Activated CD4-positive, CD25-positive, alpha-beta regulatory T cell treated with anti-CD3 and anti-CD28 coated beads, Interleukin-2, amount 50 U/mL, for 24 hours (primary cell): ENCODE measurements at places on chromosomes 1 and 21.

GRCh38 chr21:46129846-46130651 is 25.3 kb downstream of the FTCD start:
- no peak for ATAC-seq

GRCh38 chr1:200415789-200416593 is 6.2 kb upstream of the ZNF281 start:
- ATAC-seq = no peak

- no peak for ATAC-seq
Observed at GRCh38 chr1:180643693-180644092, 11.9 kb downstream of the XPR1 start.

DNA sequence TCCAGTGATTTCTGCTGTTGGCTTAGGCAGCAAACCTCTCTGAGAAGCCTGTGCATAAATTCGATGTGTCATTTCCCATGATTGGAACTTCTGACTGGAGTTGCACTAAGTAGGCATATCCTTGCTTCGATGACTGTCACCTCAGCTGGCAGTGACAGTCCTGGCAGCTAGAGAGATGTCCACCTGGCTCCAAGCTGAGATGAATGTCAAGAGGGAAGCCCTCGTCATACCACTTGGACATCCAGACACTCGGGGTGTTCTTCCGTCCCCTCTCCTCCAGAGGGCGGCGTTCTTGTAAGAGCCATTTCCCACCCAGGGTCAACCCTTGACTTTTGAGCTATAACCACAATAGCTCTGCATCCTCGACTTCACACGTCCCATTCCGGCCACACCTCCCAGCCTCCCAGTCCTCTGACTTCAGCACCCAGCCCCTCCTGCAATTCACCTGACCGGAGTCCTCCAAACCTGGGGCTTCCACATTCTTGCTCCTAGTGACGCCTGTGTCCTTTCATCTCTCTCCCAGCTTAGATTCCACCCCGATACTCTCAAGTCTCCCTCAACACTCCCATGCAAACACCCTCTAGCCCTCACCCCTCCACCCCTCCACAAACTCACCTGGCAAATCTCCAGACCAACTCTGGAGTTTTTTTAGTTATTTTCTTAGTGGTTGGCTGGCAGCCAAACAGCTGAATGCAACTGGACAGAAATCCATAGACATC is 17.3 kb downstream of the CA6 start:
- peak; percentile 35 for ATAC-seq

- no peak for ATAC-seq
Observed at GRCh38 chr1:208918160-208918559, 665.4 kb upstream of the CAMK1G start.

DNA sequence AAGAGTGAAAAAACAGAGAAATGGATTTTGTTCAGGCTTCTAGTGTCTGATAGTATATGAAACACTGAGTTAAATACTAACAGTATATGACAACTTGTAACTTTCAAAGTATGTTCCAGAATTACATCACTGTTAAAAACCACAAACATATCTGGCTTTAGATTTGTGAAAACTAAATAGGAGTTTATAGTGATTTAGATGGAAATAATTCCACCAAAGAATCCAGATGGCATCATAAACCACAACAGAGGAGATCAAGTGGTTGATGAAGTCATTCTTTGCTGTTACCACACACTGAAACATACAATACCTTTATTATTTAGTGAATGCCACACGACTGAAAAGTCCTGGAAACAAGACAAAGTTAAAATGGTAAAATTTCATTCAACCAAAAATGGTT is 37.2 kb downstream of the ALG14 start:
- no peak for ATAC-seq

DNA sequence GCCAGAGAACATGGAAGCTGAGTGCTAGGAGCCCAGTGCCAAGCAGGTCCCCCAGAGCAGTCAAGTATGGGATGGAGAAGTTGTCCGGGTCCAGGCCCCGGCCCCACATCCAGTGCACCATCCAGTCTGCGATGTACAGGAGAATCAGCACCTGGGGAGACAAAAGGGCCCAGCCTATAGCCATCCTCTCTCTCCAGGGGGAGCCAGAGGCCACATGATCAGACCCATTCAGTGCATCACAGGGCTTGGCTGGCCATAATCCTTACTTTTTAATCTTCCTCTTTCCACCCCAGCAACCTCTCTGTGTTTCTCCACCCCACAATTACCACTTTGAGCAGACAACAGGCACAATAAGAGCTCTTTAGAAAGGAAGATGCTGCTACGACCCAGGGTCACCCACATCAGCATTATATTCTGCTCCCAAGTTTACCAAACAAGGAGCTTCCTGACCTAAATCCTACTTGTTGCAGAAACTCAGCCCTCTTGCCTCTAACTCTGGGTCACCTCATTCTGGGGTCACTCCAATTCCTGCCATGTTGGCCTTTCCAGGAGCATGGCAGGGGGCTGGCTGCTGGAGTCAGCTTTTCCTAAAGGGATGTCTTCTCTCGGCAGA is 16.4 kb upstream of the RAB29 start:
- peak; percentile 84 for ATAC-seq

- ATAC-seq = no peak
Observed at GRCh38 chr1:168428063-168428731, 115.6 kb downstream of the XCL2 start.

- ATAC-seq = no peak
Observed at GRCh38 chr1:8239039-8239305, 78.9 kb upstream of the SLC45A1 start.

DNA sequence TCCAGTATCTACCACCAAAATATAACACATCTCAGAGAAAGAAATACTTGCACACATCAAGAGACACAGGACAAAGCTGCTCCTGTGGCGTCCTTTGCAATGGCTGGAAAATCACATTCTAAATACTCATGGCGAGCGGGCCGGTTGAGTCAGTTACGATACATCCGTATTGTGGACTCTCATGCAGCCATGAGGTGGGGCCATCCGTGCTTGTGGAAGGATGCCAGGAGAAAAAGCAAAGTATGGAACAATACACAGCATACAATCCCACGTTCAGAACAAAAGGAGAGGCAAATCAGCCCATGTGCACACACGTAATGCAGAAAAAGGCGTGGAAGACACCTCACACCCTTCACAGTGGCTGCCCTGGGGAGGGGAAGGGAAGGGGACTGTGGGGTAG is 13.1 kb downstream of the ATP13A2 start:
- no peak for ATAC-seq

- ATAC-seq = no peak
Observed at GRCh38 chr1:223331301-223331700, 32.7 kb downstream of the SUSD4 start.

- no peak for ATAC-seq
Observed at GRCh38 chr1:212621043-212621948, 12.7 kb downstream of the ATF3 start.

GRCh38 chr21:42574234-42575027 is 60.8 kb downstream of the SLC37A1 start:
- ATAC-seq = no peak

DNA sequence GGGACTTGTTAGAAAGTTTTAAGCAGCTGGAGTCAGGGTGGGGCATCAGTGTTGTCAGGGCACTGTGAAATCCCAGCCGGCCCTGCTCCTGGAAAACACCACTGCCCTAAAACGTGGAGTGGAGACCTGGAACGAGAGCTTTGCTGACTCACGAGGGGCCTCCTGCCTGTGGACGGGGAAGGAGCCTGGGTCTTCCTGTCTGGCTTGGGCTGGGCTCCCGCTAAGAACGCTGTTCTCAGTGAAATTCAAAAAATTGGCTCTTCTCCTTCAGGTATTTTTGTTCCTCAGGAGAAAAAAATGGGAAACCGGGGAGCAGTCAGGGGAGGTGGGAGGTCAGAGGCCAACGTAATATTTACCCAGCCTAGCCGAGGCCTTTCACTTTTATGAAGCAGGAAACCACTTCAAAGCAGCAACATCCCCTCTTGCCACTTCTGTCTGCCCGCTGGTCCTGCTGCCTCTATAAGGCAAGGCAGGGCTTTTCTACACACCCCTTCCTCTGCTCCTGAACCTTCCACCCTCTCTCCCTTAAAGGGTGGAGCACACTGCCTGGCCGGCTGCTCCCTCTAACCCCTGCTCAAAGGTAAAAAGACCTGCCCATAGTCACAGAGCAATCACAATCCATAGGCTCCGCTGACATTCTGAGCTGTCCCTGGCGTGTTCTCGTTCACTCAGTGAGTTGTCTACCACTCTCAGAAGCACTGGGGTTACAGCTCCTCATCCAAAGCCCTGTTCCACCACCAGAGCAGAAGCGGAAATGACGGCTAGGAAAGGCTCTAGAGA is 8.0 kb downstream of the PLXNA2 start:
- no peak for ATAC-seq
